ENCODE measurements at places on chromosomes 12 and 14.

DNA sequence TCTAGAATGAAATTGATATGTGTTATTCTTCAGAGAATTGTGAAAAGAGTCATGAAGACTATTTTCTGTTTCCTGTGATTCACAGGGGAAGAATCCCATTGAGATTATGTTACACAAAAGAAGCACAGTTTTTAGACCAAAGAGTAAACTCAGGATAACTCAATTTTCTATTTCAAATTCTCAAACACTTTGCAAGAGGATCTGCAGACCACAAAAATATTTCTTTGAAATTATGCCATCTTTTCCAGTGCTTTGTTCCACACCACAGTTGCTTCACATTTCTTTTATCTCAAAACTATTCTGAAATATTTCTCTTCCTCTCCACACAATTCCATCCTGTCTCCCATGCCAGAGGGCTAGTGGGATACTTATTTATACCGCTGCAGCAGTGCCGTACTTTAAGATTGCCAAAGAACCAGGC, 188.9 kb upstream of the FOXG1 start:
- DNase-seq: no peak

GRCh38 chr12:64918344-64918743, 93.9 kb downstream of the TBC1D30 start:
- DNase-seq: no peak

- DNase-seq: no peak
Measured at GRCh38 chr12:71465796-71466195, 26.2 kb downstream of the LGR5 start.

DNA sequence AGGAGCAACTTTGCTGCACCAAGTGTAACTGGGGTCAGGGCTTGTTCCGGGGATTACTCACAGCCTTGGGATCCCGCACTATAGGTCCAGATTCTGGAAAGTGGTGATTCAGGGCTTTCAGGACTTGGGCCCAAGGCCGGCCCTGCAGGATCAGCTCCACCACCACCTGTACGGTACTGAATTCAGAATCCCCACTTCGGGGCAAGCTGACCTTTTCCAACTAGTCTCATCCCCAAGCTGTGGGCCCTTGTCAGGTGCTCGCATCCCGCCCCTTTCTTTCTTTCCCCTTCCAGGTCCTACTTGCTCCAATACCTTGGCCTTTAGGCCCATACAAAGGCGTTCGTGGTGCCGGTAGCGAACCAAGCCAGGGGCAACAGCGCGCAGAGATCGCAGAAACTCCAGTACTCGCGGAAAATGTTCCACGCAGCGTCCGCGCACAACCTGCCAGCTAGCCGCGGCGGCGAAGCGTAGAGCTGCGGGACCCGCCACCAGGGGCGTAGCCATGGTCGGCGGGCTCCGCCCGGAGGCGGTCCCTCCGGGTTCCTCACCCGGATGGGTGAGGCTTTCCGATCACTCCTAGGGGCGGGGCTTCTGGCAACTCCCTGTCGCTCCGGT, 487 bp downstream of the TINF2 start:
- peak; percentile 95 for DNase-seq

DNA sequence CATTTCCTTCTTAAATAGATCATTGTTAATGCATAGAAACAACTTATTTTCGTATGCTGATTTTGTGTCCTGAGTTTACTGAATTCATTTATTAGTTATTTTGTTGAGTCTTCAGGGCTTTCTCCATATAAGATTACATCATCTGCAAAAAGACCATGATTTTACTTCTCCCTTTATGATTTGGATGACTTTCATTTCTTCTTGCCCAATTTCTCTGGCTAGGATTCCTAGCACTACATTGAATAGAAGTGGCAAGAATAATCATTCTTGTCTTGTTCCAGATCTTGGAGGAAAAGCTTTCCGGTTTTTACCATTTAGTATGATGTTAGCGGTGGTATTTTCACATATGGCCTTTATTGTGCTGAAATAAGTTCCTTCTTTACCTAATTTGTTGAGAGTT, 303.0 kb upstream of the RTL1 start:
- DNase-seq: no peak

DNA sequence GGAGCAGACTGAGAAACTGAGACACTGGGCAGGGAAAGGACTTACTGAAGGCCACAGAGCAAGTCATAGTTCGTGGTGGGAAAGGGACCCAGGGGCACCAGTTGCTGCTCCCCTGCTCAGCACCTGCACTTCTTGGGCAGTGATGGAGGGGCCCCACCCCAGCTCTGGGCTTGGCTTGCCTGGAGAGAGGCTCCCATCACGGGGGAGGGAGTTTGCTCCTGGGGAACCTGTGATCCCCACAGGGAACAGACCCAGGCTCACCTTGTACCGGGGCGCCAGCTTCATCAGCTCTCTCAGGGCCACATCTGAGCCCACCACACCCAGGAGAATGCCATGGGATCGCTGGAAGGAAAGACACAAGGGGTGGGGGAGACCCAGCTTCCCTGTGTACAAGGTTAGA, 39.8 kb downstream of the CACNA2D4 start:
- DNase-seq: no peak

- DNase-seq: no peak
Measured at GRCh38 chr12:116926283-116927243, 15.8 kb downstream of the FBXW8 start.

DNA sequence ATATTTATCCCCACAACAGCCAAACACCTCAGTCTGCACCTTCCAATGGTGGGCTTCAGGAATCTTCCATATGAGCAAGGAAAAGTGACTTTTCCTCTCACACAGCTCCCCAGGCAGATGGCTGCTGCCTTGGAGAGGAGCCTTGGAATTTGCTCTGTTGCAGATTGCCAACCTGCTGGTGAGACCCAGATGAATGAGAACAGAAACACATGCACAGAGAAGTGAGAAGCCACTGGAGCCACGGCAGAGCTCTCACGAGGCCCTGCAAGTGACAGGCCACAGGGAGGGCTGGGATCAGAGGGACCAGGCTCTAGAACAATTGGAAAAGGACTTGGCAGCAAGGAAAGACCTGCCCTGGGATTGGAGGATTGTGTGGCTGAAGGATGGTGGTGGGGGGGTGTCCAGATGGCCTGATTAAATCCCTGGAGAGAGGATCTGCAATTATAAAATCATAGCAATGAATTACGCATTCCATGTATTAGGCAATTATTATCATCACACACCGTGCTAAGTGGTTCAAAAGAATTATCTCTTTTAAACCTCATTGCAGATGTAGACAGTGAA, 84.9 kb upstream of the PWP1 start:
- DNase-seq: no peak

DNA sequence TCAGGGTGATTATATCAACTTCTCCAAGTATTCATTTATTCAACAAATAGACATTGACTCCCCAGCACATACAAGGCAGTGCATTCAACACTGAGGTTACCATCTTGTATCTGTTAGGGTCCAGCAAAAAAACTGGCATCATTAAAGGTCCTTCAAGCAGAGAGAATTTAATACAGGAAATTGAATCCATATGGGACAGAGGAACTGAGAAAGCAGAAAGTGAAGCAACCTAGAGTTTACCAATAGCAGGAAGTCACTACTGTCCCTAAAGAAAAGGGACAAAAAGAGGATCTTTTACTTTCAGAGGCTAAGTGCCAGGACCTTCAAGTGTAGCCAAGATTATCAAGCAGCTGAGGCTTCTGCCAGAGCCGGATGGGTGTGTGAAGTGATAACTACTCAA, 237.8 kb upstream of the TBX3 start:
- no peak for DNase-seq

- DNase-seq: no peak
Measured at GRCh38 chr12:94280063-94280462, 131.7 kb downstream of the PLXNC1 start.

DNA sequence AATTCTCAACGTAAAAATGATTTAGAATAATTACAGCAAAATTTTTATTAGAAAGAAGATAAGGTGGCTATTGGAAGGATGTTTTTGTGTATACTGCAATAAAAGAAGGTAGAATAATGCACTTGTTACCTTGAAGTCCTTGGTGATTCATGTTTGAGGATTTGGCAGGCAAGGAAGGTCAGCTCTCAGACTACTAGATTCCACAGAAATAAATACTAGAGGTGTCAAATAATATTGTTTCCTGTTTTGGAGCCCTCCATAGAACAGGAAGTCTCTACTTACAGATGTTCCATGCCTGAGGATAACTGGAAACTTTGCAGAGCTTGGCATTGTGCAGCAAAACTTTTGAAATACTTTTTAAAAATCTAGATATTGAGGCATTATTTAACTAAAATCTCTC, 284.3 kb upstream of the SYT1 start:
- no peak for DNase-seq

Data from midbrain (tissue), 1 donor.